ENCODE measurements at places on chromosomes 6 and 20.

DNA sequence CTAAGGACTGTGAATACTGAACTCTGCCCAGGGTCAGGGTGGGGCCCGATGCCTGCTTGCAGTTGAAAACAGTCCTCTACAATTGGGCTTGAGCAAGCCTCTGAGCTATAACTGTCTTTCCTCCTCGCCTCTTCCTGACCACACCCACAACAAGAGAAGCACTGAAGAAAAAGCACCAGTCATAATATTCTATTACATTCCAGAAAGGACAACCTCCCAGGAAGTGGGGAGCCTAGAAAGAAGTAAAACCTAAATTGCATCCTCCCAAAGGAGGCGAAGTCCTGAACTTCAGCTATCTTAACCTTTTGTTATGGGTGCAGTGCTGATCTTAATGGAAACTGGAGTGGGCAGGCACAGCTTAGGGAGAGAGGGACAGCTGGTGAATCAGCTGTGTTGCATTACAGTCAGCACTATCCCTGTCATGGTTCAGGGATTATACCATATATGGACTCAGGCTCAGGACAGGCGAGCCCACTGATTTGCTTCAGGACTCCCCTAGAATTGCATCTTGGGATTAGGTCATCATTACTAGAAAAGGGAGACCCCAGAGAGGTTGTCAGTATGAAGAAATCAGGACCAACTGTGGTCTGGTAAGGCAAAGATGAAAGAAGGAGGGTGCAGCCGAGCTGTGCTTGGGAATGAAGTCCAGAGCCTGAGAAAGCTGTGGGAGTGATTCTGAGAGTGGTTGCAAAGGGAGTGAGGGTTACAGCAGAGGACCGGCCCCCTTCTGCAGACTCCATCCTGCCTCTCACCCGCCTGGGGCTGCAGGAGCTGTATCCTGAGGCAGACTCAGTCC is 18.3 kb upstream of the TRAM2 start:
- no peaks in the 10 kb centered on the region for H3K27me3 ChIP-seq
- no peaks in the 10 kb centered on the region for H3K36me3 ChIP-seq
- DNase-seq, result no peak
- H3K27ac ChIP-seq, result peak overlapping the region; percentile 85

DNA sequence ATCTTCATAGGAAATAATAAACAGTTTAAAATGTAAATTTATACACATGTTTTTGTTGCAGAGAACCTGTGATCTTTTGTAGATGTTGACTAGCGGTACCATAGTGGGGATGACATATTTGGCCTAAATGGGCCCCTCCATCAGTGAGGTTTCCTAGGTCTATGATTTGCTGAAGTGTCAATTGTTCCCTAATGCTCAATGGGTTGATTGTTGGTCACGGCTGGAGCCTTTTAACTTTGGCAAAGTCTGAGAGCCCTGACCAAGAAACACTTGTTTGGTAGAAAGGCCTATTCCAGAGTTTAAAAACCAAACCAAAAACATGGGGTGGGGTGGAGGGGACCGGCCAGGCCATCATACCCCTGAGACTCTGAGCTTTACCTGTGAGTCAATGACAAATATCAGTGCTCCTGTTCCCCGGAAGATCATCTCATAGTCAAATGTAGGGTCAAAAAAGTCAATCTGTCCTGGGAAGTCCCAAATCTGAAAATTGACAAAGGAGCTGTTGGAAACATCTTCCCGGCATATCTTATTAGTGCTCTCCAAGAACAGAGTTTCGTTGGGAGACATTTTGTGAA is 25.1 kb downstream of the RRAGD start:
- no peaks in the 10 kb centered on the region for H3K36me3 ChIP-seq
- no peak overlapping the region for H3K4me3 ChIP-seq
- no peaks in the 10 kb centered on the region for H3K27me3 ChIP-seq
- no peak overlapping the region for H3K27ac ChIP-seq
- no peak for DNase-seq
- no peaks in the 10 kb centered on the region for H3K4me1 ChIP-seq

DNA sequence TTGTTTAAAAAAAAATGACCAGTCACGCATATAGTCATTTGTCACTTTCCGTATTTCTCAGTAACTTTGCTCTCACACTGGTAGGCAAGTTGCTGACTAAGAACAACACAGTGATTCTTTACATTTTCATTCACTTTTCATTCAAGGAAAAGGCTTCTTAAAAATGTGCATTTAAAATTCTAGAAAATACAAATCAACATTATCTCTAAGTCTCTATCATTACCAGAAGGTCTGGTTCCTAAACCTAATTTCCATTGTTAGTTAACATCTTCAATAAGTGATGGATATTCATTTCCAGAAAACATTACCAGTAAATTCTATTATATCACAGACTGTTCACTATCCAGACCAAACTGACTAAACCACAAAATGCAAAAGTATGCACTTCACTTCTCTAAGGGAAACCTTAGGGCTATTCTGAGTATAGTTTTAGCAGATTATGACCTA is 115.3 kb downstream of the AHI1 start:
- H3K36me3 ChIP-seq, result no peaks in the 10 kb centered on the region
- H3K4me1 ChIP-seq, result no peaks in the 10 kb centered on the region
- no peak overlapping the region for H3K4me3 ChIP-seq
- no peak for DNase-seq
- H3K27me3 ChIP-seq, result no peaks in the 10 kb centered on the region

GRCh38 chr6:93419304-93420162 is at the start of gene EPHA7:
EPHA7 (minus strand) TSS chr6:93419559; CDS start chr6:93419341, 218 bp downstream.
- no peaks in the 10 kb centered on the region for H3K36me3 ChIP-seq
- H3K27ac ChIP-seq, result peak within 1 kb of the TSS; percentile 67
- no peaks in the 10 kb centered on the region for H3K4me1 ChIP-seq
- H3K27me3 ChIP-seq, result no peaks in the 10 kb centered on the region

- no peak for DNase-seq
- no peak overlapping the region for H3K27ac ChIP-seq
- no peak overlapping the region for H3K4me3 ChIP-seq
- H3K27me3 ChIP-seq, result no peaks in the 10 kb centered on the region
These were observed 143.3 kb downstream of the KHDC1L start for GRCh38 chr6:73081955-73082354.

- H3K27ac ChIP-seq, result no peak overlapping the region
- H3K36me3 ChIP-seq, result no peaks in the 10 kb centered on the region
- DNase-seq, result no peak
- H3K4me1 ChIP-seq, result no peaks in the 10 kb centered on the region
- H3K27me3 ChIP-seq, result no peaks in the 10 kb centered on the region
- no peak overlapping the region for H3K4me3 ChIP-seq
These were observed 330.8 kb upstream of the PREP start for GRCh38 chr6:105733556-105734162.

DNA sequence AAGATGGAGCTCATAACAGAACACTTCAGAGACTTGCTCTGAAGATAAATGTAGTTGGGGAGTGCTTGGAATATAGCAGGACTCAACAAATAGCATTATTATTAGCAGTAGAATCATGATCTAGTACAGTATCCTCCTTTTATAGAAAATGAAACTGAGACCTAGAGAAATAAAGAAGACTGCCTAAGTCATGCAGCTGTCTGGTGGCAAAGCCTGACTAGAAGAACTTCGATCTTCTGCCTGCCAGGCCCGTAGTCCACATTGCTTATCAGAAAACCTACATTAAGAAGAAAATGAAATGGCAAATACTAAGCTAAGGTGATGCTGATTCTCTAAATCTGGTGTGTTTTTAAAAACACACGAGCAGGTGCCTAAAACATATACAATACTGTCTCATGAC is 46.4 kb upstream of the DST start:
- H3K4me1 ChIP-seq, result peaks cover 97% of the 10 kb centered on the region
- H3K27ac ChIP-seq, result peak overlapping the region; percentile 65
- no peaks in the 10 kb centered on the region for H3K36me3 ChIP-seq
- DNase-seq, result no peak
- no peaks in the 10 kb centered on the region for H3K27me3 ChIP-seq

DNA sequence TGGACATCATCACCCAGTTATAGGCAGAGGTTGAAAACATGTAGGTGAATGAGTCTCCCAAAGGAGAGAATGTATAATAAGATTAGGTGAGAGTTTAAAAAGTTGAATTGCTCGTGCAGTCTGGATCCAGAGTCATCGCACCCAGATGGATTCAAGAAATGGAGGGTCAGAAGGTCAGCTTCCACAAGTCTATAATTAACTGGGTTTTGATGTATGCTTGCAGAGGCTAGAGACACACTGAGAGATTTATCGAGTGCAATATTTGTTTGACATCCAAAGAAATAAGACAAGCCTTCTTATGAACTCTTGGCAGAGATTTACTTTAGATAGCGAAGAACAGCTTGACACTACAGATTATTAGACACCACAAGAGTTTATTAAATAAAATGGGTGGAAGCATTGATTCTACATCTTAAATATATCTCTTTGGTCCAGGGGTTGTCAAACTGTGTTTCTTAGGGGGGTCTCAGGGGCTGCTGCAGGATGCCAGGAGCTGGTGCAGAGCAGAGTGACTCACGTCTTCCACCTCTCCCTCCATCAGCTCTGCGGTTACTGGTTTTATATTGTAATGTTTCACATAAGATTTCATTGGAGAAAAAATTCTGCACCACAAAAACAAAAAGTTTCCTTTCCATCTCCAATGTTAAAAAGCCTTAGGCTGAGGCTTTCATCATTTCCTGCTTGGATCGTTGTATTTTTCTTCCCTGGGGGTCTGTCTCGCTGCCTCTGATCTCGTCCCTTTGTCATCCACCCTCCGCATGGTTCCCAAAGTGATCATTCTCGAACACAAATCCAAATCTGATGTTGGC is 176.2 kb upstream of the AHI1 start:
- no peak overlapping the region for H3K27ac ChIP-seq
- no peaks in the 10 kb centered on the region for H3K27me3 ChIP-seq
- H3K4me3 ChIP-seq, result no peak overlapping the region
- H3K4me1 ChIP-seq, result no peaks in the 10 kb centered on the region

DNA sequence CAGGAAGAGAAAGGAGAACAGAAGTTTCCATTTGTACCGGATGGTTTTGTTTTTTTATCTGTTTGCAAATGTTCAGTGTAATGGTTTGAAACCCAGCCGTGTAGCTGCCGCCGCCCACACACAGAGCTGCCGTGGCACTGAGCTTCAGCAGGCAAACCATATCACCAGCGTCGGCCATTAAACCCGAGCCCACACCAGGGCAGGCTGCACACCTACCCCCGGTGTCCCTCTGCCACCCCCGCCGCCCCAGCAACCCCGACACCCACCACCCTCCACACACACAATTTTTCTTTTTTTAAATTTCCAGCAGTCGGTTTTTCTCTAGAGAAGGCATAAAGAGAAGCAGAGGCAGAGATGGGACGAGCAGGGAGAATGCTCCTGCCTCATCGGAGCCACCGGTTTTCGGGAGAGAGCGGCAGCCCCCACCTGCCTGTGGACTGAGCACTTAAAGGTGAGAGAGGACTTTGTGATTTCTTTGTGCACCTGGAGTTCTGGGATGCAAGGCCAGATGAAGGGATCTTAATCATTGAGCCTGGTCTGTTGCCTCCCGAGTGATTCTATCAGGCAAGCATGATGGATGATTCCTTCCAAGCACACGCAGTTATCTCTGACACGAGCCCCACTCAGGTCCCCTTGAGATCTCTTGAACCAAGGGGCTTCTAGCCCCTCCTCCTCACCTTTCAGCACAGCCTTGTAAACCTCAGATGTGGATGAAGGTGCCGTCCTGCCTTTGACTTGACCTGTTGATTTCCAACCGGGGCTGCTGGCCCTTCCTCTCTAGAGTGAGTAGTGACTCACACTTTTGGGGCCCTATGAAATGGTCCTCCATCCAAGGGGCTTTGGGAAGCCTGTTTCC is 17.5 kb upstream of the ZNF831 start:
- no peak for DNase-seq
- H3K27ac ChIP-seq, result no peak overlapping the region
- peak overlapping the region; percentile 6 for H3K4me3 ChIP-seq

GRCh38 chr6:132686531-132686930 is 27.3 kb downstream of the VNN1 start:
- H3K27me3 ChIP-seq, result no peaks in the 10 kb centered on the region
- no peaks in the 10 kb centered on the region for H3K4me1 ChIP-seq
- no peak overlapping the region for H3K27ac ChIP-seq
- H3K36me3 ChIP-seq, result no peaks in the 10 kb centered on the region
- H3K4me3 ChIP-seq, result no peak overlapping the region
- DNase-seq, result no peak

- peaks cover 22% of the 10 kb centered on the region for H3K4me1 ChIP-seq
- H3K27me3 ChIP-seq, result no peaks in the 10 kb centered on the region
- no peak for DNase-seq
These were observed 533 bp downstream of the OSTM1 start for GRCh38 chr6:108074057-108074358.

- no peak overlapping the region for H3K4me3 ChIP-seq
- no peak for DNase-seq
- H3K4me1 ChIP-seq, result peaks cover 7% of the 10 kb centered on the region
- no peaks in the 10 kb centered on the region for H3K27me3 ChIP-seq
- H3K36me3 ChIP-seq, result no peaks in the 10 kb centered on the region
These were observed 73.5 kb downstream of the RTN4IP1 start for GRCh38 chr6:106555767-106556166.

DNA sequence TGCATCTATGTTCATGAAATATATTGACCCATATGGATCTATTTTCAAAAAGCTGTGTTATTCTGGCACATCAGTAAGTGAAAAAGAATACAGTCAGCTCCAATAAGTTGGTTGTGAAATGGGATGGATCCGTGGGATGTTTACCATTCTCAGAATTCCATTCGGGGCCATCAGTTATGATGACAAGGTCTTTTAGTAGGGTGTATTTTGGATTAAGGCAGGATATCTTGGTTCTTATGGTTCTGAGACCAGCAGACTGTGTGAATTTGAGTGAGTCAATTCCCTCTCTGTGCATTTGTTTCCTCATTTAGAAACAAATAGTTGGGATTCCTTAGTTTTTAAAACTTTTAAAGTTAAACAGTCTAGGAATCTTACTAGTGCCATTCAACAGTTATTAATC is 287.4 kb downstream of the CD109 start:
- H3K36me3 ChIP-seq, result no peaks in the 10 kb centered on the region
- H3K27me3 ChIP-seq, result no peaks in the 10 kb centered on the region
- H3K4me3 ChIP-seq, result no peak overlapping the region
- no peak for DNase-seq

DNA sequence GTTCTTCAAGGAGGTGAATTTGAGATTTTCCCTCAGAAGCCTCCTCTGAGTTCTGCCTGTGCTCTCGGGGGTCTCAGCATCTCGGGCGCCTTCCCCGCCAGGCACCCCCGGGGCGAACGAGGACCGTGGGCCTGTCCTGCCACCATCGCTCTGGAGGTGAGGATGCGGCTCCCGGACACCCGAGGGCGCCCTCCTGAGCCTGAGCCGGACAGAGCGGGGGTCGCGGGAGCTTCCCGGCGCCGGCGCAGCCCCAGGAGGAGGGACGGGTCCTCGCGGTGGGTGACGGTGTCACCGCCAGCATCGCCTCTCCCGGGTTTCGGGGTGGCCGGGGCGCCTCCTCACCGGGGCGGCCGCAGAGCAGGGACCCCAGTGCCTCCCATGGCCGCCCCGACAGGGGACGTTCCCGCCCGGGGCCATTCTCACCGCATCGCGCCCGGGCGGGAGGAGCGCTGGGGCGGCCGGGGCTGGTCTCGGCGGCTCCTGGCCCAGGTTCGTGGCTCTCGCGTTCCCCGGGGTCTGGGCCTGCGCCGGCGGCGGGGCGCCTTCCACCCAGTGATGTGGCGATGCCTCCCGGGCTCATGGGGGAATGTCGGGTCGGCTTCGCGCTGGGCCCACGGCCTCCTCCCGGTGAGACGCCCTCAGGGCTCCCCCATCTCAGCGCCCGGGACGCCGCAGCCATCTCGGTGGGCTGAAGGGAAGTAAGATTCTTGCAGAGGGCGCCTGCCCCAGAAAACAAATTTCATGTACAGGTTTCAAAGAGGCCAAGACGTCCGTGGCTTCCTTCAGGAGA is 210.5 kb downstream of the ERMARD start:
- no peak overlapping the region for H3K27ac ChIP-seq
- H3K36me3 ChIP-seq, result no peaks in the 10 kb centered on the region
- no peak for DNase-seq
- no peaks in the 10 kb centered on the region for H3K27me3 ChIP-seq

GRCh38 chr6:83257791-83258190 is 64.6 kb downstream of the RWDD2A start:
- DNase-seq, result no peak
- no peaks in the 10 kb centered on the region for H3K4me1 ChIP-seq
- H3K27ac ChIP-seq, result no peak overlapping the region
- H3K27me3 ChIP-seq, result no peaks in the 10 kb centered on the region
- no peak overlapping the region for H3K4me3 ChIP-seq

Data from tibial nerve (tissue), 4 donors.